ENCODE measurements at places on chromosomes 5 and 9.

- no peak for DNase-seq
Observed at GRCh38 chr5:69293882-69294281, 38.7 kb downstream of the CCDC125 start.

- no peak for DNase-seq
Observed at GRCh38 chr5:113050721-113051382, 74.3 kb downstream of the DCP2 start.

DNA sequence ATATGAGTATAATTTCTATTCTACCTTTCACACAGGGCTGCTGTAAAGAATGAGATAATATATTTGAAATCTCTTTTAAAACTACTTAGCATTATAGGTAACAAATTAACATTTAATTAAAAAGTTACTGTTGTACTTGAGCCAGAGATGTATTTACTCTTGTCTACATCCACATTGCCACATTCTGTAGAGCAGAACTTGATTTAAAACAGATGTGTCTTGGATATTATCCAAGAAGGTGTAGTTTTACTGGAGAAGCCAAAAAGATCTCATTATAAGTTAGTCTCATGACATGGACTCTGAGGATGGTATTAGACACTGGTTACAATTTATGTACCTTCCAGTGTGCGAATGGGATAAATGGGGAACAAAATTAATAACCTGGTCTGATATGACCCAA lies 293.1 kb upstream of the CCNH start:
- no peak for DNase-seq

GRCh38 chr9:133238272-133238850 lies 29.3 kb upstream of the OBP2B start:
- DNase-seq, result peak; percentile 98

DNA sequence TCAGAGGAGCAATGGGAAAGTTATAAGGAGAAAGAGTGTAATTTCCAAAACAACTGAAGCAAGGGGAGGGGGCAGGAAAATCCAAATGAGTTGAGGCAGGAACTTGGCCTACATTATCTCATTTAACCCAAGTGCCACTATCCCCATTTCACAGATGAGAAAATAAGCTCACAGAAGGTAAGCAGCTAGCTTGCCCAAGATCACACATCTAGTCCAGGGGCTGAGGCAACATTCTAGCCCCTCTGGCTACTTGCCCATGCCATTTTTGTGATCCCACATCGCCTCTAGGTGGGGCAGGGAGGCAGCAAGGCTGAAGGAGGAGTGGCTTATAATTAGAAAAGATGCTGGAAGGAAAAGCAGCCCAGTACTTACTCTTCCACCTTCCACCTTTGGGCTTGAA lies 2.6 kb upstream of the PSIP1 start:
- peak; percentile 84 for DNase-seq

GRCh38 chr5:34022121-34022705 lies 14.4 kb upstream of the AMACR start:
- DNase-seq, result no peak

- DNase-seq, result no peak
Observed at GRCh38 chr5:1661311-1661710, 137.6 kb upstream of the LPCAT1 start.

DNA sequence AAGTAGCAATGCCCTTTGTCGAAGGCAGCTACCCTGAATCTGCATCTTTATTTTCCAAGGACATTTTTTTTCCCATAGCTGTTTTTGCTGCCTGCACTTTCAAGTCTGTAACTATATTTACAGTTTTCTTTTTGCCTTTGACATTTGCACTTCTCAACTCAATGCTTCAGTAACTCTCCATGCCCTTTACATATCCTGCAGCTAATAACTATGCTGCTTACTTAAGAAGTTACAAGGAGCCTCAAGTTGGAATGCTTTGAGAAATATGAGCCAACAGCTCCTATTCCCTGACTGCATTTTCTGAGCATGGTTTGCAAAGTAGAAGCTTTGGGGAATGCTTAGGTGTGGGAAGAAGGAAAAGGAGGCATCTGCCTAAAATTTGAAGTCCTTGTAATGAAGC lies 194.8 kb upstream of the TRPC7 start:
- DNase-seq, result no peak

DNA sequence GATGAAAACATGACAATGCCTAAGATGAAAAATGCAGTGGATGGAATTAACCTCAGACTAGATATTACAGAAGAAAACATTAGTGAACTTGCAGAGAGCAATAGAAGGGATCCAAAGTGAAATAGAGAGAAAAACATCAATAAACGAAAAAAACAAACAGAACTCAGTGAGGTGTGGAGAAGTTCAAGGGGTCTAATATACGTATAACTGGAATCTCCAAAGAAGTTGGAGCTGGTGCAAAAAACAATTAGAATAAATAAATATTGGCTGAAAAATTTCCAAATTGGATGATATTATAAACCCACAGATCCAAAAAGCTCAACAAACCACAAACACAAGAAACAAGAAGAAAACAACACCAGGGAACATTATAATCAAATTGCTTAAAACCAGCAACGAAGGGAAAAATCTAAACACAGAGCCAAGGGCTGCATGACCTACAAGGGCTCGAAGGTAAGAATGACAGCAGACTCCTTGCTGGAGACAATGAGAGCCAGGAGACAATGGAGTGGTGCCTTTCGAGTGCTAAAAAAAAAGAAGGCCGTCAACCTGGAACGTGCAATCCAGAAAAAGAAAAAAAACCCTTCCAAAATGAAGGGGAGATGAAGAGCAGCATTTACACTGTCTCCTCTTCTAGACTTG lies 11.8 kb downstream of the FAM163B start:
- DNase-seq, result peak; percentile 53

GRCh38 chr5:27773166-27773565 lies 734.8 kb upstream of the CDH9 start:
- no peak for DNase-seq

DNA sequence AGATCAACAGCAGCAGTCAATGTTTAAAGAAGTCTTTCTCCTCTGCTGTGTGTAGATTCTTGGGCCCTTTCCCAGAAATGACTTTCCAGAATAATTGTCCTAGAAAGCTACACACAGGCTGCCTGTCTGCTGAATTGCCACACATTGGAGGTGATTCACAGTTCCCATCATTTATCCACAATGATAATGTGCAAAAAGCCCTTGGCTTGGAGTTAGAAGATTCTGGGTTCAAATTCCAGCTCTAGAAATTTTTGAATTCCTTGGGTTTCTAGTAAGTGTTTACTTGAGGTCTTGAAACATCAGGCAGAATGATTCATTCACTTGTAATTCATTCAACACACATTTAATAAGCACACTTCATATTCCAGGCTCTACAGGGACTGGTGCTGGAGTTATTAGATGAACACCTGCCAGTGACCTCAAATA lies 28.6 kb upstream of the EPB41L4B start:
- no peak for DNase-seq

DNA sequence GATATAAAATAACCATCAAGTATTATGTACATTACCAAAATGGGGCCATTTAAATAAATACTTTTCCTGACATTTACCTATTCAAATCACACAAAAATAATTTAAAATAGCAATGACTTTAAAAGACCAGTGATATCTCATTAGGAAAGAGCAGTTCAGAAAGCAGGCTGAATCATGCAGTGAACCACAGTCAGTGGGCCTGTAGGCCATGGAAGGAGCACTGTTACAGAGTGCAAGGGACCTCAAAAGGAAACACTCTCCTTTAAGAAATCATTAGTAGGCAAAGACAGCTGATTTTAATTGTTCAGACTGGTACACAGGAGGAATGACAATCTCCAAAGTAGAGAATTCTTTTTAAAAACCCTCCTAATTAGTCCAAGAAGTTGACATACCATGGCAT lies 283.5 kb upstream of the EFNA5 start:
- DNase-seq, result no peak

GRCh38 chr5:93192087-93192486 lies 388.9 kb downstream of the NR2F1-AS1 start:
- no peak for DNase-seq

GRCh38 chr5:80284720-80285119 lies 28.9 kb upstream of the SERINC5 start:
- DNase-seq, result no peak

GRCh38 chr9:110207071-110207641 lies 803 bp downstream of the C9orf152 start:
- no peak for DNase-seq
